Left ventricle myocardium inferior (tissue), 1 donor: ENCODE measurements at places on chromosomes 7 and 10. TPM values are rescaled to one million over a fixed set of nuclear protein-coding genes. Genes with fewer than 3 reads are reported as not detected.
A peak's percentile ranks its signal among the peaks of the same experiment; 100 is the strongest.

GRCh38 chr10:79139124-79139835 lies 70.5 kb downstream of the ZMIZ1 start:
- DNase-seq, result peak; percentile 78

DNA sequence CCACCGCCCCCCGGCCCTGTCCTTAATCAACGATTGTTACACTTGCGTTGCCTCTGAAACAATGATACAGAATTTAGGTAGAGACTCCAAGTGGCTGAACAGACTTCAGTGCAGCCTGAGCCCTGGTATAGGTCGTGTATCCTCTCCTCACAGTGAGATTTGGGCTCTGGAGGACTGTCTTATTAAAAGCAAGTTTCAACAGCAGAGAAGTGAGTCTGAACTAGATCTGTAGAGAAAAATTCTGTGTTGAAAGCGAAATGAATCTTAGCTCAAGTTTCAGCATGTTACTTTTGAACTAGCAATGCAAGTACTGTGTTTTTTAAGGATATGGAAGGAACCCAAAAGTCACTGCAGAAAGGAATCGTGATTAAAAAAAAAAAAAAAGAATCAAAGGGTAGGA lies 103.1 kb downstream of the HOXA1 start:
- no peak for DNase-seq

Gene ABI1
- 29.2 TPM for total RNA-seq

Gene NEUROD6
- total RNA-seq, result not detected

DNA sequence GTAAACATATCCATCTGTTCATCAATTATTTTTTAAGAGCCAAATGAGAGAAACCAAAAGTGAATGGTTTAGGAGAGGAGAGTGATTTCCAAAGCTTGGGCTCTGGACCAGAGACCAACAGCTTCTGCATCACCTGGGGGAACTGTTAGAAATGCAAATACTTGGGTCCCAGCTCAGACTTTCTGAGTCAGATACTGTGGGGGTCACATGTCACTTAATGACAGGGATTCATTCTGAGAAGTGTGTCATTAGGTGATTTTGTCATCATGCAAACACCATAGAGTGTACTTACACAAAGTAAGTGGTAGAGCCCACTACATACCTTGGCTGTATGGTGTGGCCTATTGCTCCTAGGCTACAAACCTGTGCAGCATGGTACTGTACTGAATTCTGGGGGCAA lies 128.5 kb upstream of the PRR15 start:
- no peak for DNase-seq

- DNase-seq, result no peak
Measured at GRCh38 chr7:47326220-47326619, 255.7 kb downstream of the TNS3 start.
